Suppressor macrophage (primary cell): ENCODE measurements at places on chromosomes 11 and 22.

GRCh38 chr11:102001657-102002338 is 45.4 kb upstream of the CFAP300 start:
- no peak for DNase-seq

GRCh38 chr11:76448506-76448905 is 3.7 kb downstream of the EMSY start:
- DNase-seq, result no peak

- no peak for DNase-seq
These were observed 67.2 kb downstream of the C11orf91 start for GRCh38 chr11:33633251-33634003.

- no peak for DNase-seq
These were observed 60.6 kb upstream of the PRDM11 start for GRCh38 chr11:45085646-45086501.

DNA sequence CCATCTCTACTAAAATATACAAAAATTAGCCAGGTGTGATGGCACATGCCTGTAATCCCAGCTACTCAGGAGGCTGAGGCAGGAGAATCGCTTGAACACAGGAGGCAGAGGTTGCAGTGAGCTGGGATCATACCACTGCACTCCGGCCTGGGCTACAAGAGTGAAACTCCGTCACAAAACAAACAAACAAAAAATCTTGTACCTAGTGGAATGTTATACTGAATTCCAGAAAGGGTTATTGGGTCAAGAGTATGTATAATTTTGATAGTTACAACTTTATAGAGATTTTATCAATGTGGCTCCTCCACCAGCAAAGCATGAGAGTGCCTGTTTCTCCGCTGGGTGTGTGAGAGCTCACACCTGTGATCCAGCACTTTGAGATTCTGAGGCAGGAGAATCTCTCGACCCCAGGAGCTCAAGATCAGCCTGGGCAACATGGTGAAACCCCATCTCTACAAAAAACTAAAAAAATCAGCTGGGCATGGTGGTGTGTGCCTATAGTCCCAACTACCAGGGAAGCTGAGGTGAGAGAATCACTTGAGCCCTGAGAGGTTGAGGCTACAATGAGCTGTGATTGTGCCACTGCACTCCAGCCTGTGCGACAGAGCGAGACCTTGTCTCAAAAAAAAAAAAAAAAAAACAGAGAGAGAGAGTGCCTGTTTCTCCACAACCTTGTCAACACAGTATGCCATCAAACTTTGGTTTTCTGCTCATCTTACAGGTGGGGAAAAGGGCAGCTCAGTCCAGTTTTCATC is 12.7 kb upstream of the FOLR1 start:
- no peak for DNase-seq

- no peak for DNase-seq
These were observed 9.1 kb upstream of the RANBP1 start for GRCh38 chr22:20106849-20107237.
